ENCODE measurements at places on chromosomes 2 and 18.

DNA sequence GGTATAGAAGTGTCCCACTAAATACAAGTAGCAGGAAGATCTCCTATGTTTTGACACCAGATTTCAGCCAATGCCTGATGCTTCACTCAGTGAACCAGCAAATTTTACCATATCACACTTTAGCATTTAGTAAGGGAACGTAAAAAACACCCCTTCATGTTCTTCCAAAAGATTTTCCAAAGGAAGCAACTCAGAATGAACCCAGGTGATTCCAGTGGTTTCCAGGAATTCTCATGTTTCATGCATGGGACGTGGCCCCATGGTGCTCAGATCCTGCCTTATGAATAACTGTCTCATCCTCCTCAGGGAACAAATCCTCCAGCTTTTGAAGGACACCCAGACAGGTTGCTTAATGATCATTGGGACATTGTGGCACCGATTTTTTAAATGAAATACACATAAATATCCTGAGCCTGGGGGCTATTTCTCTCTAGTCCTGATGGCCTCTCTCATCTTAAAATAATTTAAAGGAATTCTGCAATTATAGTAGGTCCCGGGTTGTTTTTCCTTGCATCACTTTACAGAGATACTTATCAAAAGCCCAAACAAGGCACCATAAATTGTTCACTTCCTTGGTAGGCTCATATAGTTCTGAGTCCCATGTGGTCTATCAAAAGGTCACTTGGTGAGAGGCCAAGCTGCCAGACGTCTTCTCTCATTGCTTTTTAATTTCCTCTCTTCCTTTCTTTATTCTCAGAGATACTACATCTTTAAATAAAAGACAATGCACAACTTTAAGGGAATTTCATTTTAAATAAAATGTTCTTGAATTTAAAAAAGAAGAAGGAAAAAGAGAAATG is 261.0 kb downstream of the ZNF516 start:
- H3K36me3 ChIP-seq: no peaks in the 10 kb centered on the region
- DNase-seq: no peak
- no peaks in the 10 kb centered on the region for H3K27me3 ChIP-seq

DNA sequence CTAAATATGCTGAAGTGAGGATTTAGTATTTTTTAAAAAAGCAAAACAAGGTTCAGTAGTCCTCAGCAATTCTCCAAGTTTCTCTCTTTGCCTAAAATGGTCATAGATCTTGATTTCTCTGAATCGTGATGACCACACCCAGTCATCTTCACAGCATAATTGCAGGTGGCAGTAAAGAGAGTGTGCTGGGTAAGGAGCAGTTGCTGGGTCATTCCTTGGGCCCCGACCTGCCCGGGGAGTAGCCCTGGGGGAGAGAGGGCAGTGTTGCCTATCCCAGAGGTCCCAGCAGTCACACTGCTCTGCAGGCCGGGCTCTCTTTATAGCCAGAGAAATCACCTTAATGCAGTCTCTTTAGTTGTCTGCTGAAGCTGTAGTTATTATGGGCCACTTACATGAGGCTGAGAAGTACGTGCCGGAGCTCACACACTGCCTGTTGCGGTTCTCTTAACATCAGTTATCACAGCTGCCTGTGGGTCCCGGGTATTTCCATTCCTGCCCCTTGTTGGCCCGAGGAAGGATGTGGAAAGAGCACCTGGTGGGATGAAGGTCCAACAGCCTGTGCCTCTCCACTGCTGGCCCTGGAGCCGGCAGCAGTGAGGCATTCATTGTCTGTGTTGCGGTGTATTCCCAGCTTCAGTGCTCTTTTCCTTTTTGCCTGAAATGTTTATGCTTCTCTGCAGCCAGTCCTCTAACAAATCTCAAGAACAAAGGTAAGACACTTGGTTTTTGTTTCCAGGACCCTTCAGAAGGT is 230.1 kb downstream of the ALPK2 start:
- H3K27me3 ChIP-seq: no peaks in the 10 kb centered on the region
- no peak overlapping the region for H3K4me3 ChIP-seq
- H3K36me3 ChIP-seq: peaks cover 5% of the 10 kb centered on the region

- H3K27me3 ChIP-seq: no peaks in the 10 kb centered on the region
- DNase-seq: no peak
- no peaks in the 10 kb centered on the region for H3K36me3 ChIP-seq
- no peak overlapping the region for H3K27ac ChIP-seq
- H3K4me3 ChIP-seq: no peak overlapping the region
Observed at GRCh38 chr2:205712508-205712907, 30.2 kb downstream of the NRP2 start.

DNA sequence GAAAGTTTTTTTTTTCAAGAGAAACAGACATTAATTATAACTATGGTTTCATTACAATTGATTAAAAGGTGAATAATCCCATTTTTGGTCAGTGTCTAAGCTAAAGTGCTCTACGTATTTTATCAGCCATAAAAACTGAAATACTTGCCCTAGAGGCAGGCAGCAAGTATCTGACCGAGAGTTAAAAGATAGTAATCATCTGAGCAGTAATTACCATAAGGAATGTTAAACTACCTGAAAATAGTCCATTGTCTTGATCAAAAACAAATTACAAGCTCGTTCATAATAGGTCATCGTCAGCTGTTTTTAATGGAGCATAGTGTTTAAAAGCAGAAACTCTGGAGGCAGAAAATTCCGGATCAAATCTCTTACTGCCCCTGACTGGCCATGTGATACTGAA is 105.7 kb upstream of the ZEB2 start:
- no peaks in the 10 kb centered on the region for H3K27me3 ChIP-seq
- no peak overlapping the region for H3K27ac ChIP-seq
- H3K4me3 ChIP-seq: no peak overlapping the region

GRCh38 chr2:768451-768850 is 91.2 kb upstream of the TMEM18 start:
- no peaks in the 10 kb centered on the region for H3K36me3 ChIP-seq
- H3K27ac ChIP-seq: no peak overlapping the region
- no peak overlapping the region for H3K4me3 ChIP-seq
- DNase-seq: no peak
- no peaks in the 10 kb centered on the region for H3K27me3 ChIP-seq

- DNase-seq: no peak
- no peaks in the 10 kb centered on the region for H3K4me1 ChIP-seq
- peaks cover 1% of the 10 kb centered on the region for H3K36me3 ChIP-seq
- H3K27ac ChIP-seq: peak overlapping the region; percentile 32
- H3K4me3 ChIP-seq: peak overlapping the region; percentile 92
Observed at GRCh38 chr18:36829362-36830157, 633 bp downstream of the KIAA1328 start.

GRCh38 chr2:225998653-225999052 is 599.1 kb downstream of the NYAP2 start:
- no peaks in the 10 kb centered on the region for H3K4me1 ChIP-seq
- H3K4me3 ChIP-seq: no peak overlapping the region
- no peak for DNase-seq
- H3K27ac ChIP-seq: no peak overlapping the region

- DNase-seq: no peak
- H3K4me1 ChIP-seq: no peaks in the 10 kb centered on the region
- H3K27me3 ChIP-seq: no peaks in the 10 kb centered on the region
- no peak overlapping the region for H3K27ac ChIP-seq
Observed at GRCh38 chr2:60280238-60280637, 273.2 kb downstream of the BCL11A start.

DNA sequence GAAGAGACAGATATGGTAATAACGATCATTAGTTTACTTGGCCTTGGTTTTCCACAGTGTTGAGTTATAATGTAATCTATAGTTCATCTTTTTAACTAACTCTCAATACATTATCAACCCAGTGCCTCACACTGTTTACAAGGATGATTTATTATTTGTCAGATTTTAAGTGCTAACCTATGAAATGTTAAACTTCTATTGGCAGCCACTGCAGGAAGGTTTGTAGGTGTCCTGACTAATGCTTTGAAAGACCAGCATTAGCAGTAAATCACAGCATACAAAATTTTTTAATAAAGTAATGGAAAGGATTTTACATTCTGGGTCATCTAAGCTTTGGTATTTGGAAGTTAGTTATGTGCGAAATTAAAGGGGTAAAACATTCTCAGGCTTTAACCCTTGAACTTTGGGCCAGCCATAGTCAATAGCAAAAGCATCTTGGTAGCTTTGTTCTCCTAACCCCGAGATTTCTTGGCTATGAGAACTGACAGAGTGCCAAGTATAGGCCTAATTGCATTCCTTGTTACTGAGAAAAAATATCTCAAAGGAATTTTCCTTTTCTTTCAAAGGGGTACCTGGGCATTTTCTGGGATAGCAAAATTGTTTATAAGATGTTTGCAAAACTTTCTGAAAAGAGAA is 30.6 kb downstream of the SPATS2L start:
- no peaks in the 10 kb centered on the region for H3K27me3 ChIP-seq
- H3K4me1 ChIP-seq: peaks cover 8% of the 10 kb centered on the region
- H3K36me3 ChIP-seq: no peaks in the 10 kb centered on the region

GRCh38 chr18:45666520-45666919 is 51.2 kb downstream of the SLC14A2 start:
- no peak overlapping the region for H3K27ac ChIP-seq
- DNase-seq: no peak
- H3K4me3 ChIP-seq: no peak overlapping the region
- no peaks in the 10 kb centered on the region for H3K36me3 ChIP-seq
- H3K27me3 ChIP-seq: no peaks in the 10 kb centered on the region

DNA sequence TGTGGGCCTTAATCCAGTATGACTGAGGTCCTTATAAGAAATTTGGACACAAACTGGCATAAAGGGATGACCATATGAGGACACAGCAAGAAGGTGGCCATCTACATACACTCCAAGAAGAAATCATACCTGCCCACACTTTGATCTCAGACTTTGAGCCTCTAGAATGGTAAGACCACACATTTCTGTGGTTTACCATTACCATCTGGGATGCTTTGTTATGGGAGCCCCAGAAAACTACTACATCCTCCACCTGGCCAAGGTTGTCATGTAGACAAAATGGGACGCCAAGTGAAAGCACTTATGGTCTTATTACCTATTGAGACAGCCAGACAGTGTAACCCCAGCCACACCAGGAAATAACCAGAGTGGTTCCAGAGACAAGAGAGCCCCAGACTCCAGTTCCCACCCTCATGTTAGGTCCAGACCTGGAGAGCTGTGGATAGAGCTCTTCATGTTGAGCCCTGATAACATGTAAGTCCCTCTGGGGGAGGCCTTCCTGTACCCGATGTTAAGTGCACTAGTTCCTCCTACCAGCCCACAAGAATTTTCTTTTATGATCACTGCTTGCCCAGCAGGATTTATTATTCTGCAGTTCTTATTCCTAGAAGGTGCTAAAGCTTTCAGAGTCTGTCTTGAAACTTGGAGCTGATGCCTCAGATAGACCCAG is 4.6 kb upstream of the ADD2 start:
- no peak overlapping the region for H3K27ac ChIP-seq
- H3K27me3 ChIP-seq: no peaks in the 10 kb centered on the region
- H3K4me3 ChIP-seq: no peak overlapping the region
- no peaks in the 10 kb centered on the region for H3K36me3 ChIP-seq

- no peak overlapping the region for H3K4me3 ChIP-seq
- no peaks in the 10 kb centered on the region for H3K4me1 ChIP-seq
- no peaks in the 10 kb centered on the region for H3K36me3 ChIP-seq
- no peak overlapping the region for H3K27ac ChIP-seq
Observed at GRCh38 chr18:73653827-73654226, 493.8 kb downstream of the FBXO15 start.

DNA sequence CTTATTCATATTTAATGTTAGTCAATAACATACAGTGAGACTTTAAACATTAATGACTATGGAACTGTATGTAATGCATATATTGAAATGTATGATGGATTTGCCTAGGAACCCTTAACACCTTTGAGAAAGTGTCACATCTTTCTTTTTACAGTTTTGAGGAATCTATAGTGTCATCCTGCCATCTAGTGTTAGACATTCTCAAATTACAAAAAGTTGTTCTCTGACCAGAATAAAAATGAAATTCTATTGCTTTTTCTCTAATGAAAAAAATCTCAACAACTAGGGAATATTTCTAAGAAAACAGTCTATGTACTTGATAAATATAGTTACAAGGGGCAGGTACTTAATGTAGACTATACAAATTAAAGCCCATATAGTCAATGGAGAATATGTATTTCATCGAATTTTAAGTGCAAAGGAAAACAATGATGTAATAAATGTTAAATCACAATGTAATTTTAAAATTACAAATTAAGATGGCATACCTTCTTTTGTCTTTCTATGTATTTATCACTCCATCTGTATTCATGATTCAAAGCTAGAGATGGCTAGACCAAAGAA is 5.1 kb upstream of the CALCRL start:
- peak; percentile 11 for DNase-seq
- H3K36me3 ChIP-seq: no peaks in the 10 kb centered on the region
- H3K27me3 ChIP-seq: no peaks in the 10 kb centered on the region

DNA sequence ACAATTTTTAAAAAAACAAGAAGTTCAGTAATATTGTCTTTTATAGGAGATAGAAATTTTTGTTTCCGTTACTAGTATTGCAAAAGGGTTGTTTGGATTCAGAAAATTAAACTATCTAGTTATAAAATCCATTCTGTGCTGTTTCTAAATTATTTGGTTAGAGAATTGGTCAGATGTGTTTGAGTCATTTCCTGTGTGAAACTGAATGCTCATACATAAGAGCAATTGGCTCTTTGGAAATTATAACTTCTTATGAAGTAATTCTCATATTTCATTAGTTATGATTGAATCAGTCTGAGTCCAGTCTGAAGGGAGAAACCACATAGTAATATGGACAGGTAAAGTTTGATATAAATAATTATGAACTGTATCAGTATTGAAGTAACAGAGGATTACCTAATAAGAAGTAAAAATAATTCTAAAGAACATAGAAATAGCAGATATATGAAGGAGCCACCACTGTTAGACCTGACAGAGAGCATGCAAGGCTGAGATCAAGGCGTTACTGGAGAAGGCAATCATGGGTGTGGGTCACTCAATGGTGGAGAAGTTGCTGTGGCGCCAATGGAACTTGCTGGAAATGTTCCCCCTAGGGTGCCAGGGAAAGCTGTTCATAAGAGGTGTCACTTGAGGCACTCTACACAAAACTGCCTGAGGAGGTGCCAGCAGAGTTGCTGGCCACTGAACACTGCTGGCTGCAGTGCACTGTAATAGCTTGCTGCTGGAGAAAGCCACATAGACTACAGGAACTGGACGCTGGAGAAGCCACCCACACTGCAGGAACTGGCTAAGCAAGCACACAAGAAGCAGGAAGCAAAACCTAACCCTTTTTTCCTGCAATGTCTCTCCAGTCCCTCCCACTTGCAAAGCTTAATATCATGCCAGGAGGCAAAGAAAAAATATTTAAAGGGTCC is 18.0 kb upstream of the FAP start:
- no peaks in the 10 kb centered on the region for H3K27me3 ChIP-seq
- no peaks in the 10 kb centered on the region for H3K4me1 ChIP-seq

- peak overlapping the region; percentile 38 for H3K4me3 ChIP-seq
- no peak for DNase-seq
Observed at GRCh38 chr2:108385411-108386071, 7.8 kb downstream of the SULT1C4 start.

GRCh38 chr2:38113981-38114708 is 38.2 kb upstream of the CYP1B1 start:
- H3K4me1 ChIP-seq: peaks cover 6% of the 10 kb centered on the region
- H3K4me3 ChIP-seq: no peak overlapping the region
- DNase-seq: no peak
- no peak overlapping the region for H3K27ac ChIP-seq
- H3K27me3 ChIP-seq: no peaks in the 10 kb centered on the region
- H3K36me3 ChIP-seq: no peaks in the 10 kb centered on the region
